Activated CD4-positive, alpha-beta T cell treated with anti-CD3 and anti-CD28 coated beads, Interleukin-2, amount 50 U/mL, for 48 hours (primary cell): ENCODE measurements at places on chromosomes 16 and 17.

GRCh38 chr16:72884573-72884972 is 163.4 kb downstream of the ZFHX3 start:
- no peak for DNase-seq

GRCh38 chr16:49017501-49017900 is 264.1 kb downstream of the CBLN1 start:
- no peak for DNase-seq

- no peak for DNase-seq
These were observed 133.7 kb upstream of the MON1B start for GRCh38 chr16:77057161-77057774.

DNA sequence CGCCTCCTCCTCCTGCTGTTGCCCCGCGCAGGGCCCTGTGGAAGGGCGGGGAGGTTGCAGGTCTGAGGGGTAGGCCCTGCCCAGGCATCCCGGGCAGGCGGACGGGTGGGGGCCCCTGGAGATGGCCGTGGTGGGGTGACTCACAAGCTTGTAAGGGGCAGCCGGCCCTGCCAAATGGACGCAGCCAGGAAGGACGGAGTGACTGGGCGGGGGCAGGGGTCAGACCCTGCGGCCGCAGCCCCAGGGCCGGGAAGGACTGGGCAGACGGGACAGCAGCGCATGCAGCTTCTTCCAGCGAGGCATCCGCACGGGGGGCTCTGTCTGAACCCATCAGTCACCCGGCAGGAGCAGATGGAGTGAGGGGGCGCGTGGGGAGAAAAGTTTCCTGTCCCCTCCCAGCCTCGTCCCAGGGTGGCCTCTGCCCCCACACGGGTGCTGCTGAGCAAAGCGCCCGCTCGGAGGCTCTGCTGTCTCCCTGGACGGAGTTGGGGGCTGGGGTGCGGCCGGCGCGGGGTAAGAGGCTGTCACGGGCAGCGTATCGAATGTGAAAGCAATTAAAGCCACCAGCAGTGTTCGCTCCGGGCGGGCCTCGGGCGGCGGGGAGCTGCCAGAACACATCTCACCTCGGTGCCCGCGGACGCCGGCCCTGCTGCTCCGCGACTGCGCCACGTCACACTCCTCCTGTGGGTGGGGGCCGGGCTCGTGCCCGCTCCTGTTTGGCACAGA is 5.4 kb upstream of the PRR35 start:
- no peak for DNase-seq

GRCh38 chr17:72474719-72475477 is 354.1 kb downstream of the SOX9 start:
- DNase-seq = no peak

GRCh38 chr17:73623247-73623646 is 21.0 kb downstream of the SDK2 start:
- DNase-seq = no peak

GRCh38 chr16:2213817-2214718 is 572 bp downstream of the PGP start:
- DNase-seq = no peak

GRCh38 chr17:68197997-68198930 is 49.6 kb upstream of the AMZ2 start:
- DNase-seq = peak; percentile 23

DNA sequence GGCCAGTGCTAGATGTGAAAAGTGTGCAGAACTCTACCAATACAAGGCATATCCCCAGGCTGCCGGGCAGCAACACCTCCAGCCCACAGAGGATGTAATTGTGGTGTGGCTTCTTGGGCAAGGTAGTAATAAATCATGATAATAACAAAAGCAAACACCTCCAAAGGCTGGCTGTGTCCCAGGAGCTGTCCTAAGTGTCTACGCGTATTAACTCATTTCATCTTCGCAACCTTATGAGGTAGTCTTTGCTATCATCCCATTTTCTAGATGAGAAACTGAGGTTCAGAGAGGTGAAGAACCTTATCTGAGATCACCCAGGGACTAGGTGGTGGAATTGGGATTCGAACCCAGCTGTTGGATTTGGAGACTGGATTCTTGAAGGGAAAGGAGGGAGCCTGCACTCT is 5.3 kb downstream of the PDK2 start:
- no peak for DNase-seq

GRCh38 chr17:44351961-44352827 is 7.1 kb downstream of the GRN start:
- no peak for DNase-seq

DNA sequence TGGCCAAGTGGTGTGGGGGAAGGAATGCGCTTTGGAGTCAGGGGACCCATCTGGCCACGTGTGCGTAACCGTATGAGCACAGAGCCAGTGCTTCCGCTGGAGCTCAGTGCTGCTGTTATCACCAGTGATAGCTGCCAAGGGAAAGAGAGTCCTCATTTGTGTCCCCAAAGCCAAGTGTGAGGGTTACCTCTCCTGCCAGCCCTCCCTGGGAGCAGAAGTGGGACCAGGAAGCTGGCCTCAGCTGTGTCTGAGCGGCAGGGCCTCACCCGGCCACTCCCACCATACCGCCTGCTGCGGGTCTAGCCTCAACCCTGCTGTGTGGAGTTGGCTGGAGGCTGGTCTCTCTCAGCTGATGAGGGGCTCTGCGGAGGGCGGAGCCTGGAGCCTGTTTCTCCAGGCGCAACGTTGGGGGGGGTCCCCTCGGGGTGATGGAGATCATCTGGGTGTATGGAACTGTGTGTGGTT is 44.5 kb downstream of the MEAK7 start:
- no peak for DNase-seq

DNA sequence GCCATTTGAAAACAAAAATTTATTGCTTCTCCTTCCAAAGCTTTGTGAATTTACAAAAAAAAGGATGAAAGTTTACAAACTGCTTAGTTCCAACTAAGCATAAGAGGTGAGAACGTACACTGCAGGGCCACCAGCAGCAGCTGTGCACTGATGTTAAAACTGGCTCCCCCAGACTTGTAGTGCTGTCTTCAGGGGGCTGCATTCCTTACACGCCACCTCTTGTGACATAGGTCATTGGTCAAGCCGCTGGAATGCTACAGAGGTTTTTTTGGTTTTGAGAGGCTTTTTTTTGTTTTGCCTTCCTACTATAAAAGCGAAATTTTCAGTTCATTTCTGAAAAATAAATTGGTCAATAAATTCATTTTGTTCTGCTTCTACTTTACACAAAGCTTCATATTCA is 6.9 kb downstream of the IFT20 start:
- no peak for DNase-seq

- peak; percentile 58 for DNase-seq
These were observed 9.2 kb downstream of the TBKBP1 start for GRCh38 chr17:47703191-47703591.

- DNase-seq = no peak
These were observed 34.4 kb upstream of the MNT start for GRCh38 chr17:2435181-2435741.

- DNase-seq = no peak
These were observed 95.0 kb upstream of the PSMD7 start for GRCh38 chr16:74201576-74201975.

GRCh38 chr17:47180337-47180736 is 8.8 kb downstream of the CDC27 start:
- DNase-seq = no peak

DNA sequence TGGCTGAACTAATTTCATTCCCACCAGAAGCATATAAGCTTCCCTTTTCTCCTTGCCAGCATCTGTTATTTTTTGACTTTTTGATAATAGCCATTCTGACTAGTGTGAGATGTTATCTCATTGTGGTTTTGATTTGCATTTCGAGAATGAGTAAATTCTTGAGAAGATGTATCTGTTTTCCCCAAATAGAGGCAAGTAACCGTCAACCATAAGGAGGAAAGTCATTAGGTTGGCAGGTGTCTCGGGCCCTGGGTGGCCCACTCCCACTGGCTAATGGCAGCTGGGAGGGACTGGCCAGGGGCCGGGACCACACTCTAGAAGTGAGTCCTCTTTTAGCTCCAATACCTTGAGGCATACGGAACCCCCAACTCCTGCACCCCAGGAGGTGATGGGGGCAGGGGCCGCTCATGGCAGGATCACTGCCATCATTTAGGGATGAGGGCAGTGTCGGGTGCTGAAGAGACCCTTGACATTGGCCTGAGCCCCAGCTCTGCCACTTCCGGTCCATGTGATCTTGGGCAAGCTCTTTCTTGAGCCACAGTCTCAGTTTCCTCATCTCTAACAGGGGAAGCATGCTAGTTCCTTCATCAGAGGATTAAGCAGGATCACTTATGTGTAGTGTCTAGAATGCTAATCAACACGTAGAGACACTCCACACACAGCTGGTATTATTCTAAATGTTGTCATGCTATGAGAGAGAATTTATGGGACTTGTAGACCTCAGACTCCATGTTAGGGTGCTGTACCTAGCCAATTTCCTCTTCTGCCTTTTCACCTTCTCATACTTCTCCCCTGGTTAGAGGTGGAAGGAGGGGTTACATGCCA is 44.3 kb downstream of the RGS9 start:
- peak; percentile 59 for DNase-seq

GRCh38 chr16:82042144-82042543 is 7.1 kb downstream of the HSD17B2 start:
- no peak for DNase-seq

GRCh38 chr17:38824899-38825761 is at the start of gene CWC25:
CWC25 (minus strand) TSS chr17:38825321; CDS start chr17:38825183, 138 bp downstream.
- peak; percentile 97 for DNase-seq

- DNase-seq = no peak
These were observed 2.6 kb upstream of the CPHXL2 start for GRCh38 chr16:75679366-75679765.

DNA sequence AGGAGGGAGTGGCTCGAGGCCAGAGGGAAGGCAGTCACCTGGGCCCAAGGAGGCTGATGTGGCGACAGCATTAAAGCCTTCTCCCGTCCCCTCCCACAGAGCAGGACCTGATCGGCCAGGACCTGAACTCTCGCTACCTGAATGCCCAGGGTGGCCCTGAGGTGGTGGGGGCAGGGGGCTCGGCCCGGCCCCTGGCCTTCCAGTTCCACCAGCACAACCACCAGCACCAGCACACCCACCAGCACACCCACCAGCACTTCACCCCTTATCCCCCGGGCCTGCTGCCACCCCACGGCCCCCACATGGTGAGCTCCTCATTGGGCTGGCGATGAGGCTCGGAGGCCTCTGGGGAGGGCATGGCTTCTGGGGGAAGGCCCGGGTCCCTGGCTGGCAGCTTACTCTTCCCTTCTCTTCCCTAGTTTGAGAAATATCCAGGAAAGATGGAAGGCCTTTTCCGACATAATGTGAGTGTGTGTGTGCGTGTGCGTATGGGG is 6.4 kb downstream of the FBRS start:
- DNase-seq = no peak

DNA sequence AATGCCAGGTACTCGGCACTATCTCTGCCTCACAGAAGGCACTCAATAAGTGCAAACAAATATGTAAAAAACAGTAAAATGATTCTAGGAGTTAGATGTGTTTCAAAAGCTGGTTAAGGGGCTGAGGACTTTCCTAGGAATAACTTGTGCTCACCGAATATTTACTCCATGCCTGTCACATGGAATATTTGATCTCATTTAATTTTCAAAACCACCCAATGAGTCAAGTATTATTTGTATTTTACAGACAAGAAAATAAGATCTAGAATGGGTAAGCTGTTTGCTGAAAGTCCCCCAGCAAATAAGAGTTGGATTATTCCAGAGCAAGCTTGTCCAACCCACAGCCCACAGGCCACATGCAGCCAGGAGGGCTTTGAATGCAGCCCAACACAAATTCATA is 34.6 kb upstream of the LYRM9 start:
- no peak for DNase-seq

DNA sequence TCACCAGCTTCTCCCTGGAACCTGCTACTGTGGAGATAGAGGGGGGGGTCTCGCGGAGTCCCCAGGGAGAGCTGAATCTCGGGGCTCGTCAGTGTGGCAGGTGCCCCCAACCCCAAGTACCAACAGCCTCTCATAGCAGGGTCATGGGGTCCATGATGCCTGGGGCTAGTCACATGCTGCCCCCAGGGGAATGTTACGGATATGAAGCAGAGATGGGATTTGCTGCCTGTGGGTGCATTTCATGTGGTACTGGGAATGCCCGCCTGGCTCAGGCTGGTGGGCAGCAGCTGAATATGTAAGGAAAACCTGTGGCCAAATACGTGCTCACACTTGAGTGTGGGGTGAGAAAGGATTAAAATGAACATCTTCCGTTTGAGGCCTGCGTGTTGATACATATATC is 49.4 kb downstream of the MEAK7 start:
- DNase-seq = no peak

DNA sequence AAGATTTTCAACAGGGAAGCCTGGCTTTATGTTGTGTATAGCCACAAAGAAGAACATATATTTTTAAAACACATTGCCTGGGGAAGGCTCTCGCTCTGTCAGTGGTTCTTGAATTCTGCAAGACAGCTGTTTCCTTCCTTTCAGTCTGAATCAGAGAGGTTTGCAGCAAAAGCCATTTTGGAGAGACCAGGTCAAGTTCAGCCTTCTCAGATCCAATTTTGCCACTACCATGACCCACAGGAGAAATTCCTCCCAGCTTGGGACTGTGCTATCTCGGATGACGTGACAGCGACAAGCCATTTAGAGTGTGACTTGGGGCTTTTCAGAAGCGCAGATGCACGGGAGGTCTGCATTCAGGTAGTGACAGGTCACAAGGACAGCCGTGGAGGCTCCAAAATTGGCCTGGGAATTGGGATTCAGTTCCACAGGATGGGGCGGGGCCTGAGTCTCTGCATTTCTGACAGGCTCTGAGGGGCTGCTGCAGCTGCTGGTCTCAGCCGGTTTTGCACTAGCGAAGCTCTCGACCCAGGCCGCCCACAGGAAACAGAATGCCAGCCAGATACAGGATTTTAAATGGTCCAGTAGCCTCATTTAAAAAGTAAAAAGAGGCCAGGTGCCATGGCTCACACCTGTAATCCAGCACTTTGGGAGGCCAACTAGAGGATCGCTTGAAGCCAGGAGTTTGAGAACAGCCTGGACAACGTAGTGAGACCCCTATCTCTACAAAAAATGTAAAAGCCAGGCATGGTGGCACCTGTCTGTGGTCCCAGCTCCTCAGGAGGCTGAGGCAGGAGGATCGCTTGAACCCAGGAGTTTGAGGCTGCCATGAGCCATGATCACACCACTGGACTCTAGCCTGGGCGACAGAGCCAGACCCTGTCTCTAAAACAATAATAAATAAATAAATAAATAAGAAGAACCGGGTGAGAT is 196.6 kb upstream of the CIBAR2 start:
- DNase-seq = no peak

GRCh38 chr17:63512896-63513644 is 10.1 kb upstream of the KCNH6 start:
- no peak for DNase-seq

DNA sequence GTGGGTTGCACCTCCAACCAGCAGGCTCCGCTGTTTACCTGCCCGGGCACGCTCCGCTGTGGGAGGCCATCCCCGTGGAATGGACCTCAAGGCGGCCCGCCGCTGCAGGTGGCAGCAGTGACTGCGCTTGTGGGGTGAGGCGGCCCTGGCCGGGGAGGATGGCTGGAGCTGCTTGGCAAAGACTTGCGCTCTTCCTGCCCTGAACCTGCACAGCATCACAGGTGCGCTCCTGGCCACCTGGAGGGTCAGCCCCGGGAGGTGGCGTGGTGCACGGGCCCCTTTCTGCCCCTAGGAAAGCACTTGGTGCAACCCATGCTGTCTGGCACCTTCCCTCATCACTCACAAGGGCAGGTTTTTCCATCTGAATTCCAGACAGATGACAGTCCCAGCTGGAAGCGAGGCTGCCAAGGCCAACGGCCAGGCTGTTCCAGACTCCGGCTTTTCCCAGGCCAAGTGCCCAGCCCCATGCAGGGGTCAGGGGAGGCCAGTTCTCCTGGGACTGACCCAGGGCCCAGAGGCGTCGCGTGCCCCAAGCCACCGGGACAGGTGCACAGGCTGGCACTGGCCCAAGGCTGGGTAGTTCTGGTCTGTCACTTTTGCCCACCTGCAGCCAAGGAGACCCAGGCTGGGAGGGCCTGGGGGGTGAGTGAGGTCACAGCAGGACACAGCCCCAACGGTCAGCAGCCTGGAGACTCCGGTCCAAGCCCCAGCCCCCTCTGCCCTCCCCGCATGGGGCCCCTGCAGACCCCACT is 13.3 kb downstream of the UTS2R start:
- DNase-seq = no peak
